Liver (tissue), 10 donors: ENCODE measurements at places on chromosomes 5 and 9. TPM values are rescaled to one million over a fixed set of nuclear protein-coding genes. Genes with fewer than 3 reads are reported as not detected.
A peak's percentile ranks its signal among the peaks of the same experiment; 100 is the strongest.

NUDT2 gene
- 9.2 TPM for total RNA-seq

GRCh38 chr9:131046093-131046380 lies 37.1 kb downstream of the LAMC3 start:
- no peak overlapping the region for H3K4me3 ChIP-seq
- H3K27me3 ChIP-seq = no peaks in the 10 kb centered on the region
- no peak for DNase-seq

- no peaks in the 10 kb centered on the region for H3K27me3 ChIP-seq
- DNase-seq = no peak
- no peaks in the 10 kb centered on the region for H3K4me1 ChIP-seq
- no peak overlapping the region for H3K27ac ChIP-seq
Observed at GRCh38 chr5:128156521-128156920, 73.0 kb downstream of the SLC12A2 start.

DNA sequence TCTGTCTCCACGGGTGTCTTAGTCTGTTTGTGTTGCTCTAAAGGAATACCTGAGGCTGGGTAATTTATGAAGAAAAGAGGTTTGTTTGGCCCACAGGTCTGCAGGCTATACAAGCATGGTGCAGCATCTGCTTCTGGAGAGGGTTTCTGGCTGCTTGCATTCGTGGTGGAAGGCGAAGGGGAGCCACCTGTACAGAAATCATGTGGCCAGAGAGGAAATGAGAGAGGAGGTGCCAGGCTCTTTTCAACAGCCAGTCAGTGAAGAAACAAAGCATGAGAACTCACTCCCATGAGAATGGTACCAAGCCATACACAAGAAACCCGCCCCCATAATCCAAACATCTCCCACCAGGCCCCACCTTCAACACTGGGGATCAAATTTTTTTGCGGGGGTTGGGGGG lies 53.4 kb downstream of the PFDN1 start:
- DNase-seq = no peak
- no peaks in the 10 kb centered on the region for H3K27me3 ChIP-seq
- H3K4me1 ChIP-seq = peaks cover 4% of the 10 kb centered on the region
- H3K27ac ChIP-seq = no peak overlapping the region
- H3K36me3 ChIP-seq = no peaks in the 10 kb centered on the region

ARHGEF37 gene
- total RNA-seq = 3.3 TPM

GRCh38 chr5:112973904-112974303 lies 2.7 kb upstream of the DCP2 start:
- H3K4me1 ChIP-seq = no peaks in the 10 kb centered on the region
- H3K36me3 ChIP-seq = no peaks in the 10 kb centered on the region
- no peak overlapping the region for H3K4me3 ChIP-seq
- H3K27ac ChIP-seq = no peak overlapping the region

DNA sequence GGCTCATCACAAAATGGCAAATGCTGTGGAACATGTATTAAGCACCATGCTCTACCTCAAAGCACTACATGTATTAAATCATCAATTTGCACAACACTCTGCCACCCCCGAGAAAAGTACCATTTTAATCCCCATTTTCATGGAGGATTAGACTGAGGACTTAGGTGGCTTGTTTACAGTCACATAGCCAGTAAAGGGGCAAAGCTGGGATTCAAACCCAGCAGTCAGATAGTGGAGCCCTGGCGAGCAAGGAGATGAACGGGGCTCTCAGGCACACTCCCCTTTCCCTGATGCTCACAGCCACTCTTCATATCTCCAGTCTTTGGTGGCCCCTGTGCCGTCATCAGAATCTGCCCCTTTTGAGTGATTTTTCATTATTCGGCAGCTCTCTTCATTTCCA lies 262.9 kb downstream of the DIRAS2 start:
- no peaks in the 10 kb centered on the region for H3K4me1 ChIP-seq
- no peak overlapping the region for H3K4me3 ChIP-seq
- no peak for DNase-seq
- H3K36me3 ChIP-seq = no peaks in the 10 kb centered on the region

DNA sequence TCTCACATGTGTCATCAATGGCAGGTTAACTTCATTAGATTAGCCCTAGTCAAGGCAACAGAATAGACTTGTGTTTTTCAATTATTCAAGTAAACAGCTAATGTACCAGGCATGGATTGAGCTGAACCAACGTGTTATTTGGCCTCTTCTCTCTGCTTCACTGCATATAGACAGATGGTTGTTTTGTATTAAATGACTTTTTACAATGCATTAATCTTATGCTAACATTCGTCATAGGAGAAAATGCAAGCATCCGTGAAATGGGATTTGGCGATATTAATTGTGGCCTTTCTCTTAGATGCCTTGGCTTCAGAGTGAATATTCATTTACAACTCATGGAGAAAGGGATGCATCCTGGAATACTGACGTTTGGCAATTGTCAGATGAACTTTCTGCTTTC lies 208.0 kb downstream of the KCTD16 start:
- no peak overlapping the region for H3K4me3 ChIP-seq
- H3K27me3 ChIP-seq = no peaks in the 10 kb centered on the region
- H3K4me1 ChIP-seq = no peaks in the 10 kb centered on the region
- H3K27ac ChIP-seq = no peak overlapping the region
- H3K36me3 ChIP-seq = no peaks in the 10 kb centered on the region

GLRA1 gene
- not detected for total RNA-seq

GPR21 gene
- total RNA-seq = 0.67 TPM

DNA sequence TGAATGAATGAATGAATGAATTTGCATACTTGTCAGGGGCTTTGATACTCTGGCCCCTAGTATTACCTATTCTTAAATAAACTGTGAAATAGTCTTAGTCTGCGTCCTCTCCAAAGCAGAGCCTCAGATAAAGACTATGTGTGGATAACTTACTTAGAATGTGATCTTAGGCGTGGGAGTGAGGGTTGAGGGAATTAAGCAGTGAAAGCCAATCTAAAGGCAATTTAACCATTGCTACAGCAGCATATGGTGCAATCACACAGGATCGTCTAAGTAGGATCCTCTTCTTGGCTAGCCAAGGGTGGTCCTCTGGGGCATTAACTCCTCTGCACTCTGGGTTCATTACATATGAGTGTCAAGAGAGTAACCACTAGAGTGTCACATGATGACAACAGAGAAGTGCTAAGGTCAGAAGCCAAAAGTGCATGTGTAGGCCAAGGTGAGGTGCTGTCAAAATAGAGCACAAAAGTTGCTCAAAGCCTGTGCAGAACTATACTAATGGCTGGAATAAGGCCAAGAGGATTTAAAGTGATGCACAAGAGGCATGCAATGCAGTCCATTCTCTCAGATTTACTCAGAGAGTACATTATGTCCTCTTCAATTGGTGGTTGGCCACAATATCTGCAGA lies 274.4 kb upstream of the SEMA6A start:
- no peak overlapping the region for H3K4me3 ChIP-seq
- DNase-seq = no peak
- no peaks in the 10 kb centered on the region for H3K36me3 ChIP-seq

- H3K4me1 ChIP-seq = peaks cover 7% of the 10 kb centered on the region
- no peak for DNase-seq
- no peaks in the 10 kb centered on the region for H3K27me3 ChIP-seq
- no peak overlapping the region for H3K4me3 ChIP-seq
- H3K36me3 ChIP-seq = peaks cover 36% of the 10 kb centered on the region
Observed at GRCh38 chr9:128163523-128164306, 3.6 kb downstream of the BBLN start.

DNA sequence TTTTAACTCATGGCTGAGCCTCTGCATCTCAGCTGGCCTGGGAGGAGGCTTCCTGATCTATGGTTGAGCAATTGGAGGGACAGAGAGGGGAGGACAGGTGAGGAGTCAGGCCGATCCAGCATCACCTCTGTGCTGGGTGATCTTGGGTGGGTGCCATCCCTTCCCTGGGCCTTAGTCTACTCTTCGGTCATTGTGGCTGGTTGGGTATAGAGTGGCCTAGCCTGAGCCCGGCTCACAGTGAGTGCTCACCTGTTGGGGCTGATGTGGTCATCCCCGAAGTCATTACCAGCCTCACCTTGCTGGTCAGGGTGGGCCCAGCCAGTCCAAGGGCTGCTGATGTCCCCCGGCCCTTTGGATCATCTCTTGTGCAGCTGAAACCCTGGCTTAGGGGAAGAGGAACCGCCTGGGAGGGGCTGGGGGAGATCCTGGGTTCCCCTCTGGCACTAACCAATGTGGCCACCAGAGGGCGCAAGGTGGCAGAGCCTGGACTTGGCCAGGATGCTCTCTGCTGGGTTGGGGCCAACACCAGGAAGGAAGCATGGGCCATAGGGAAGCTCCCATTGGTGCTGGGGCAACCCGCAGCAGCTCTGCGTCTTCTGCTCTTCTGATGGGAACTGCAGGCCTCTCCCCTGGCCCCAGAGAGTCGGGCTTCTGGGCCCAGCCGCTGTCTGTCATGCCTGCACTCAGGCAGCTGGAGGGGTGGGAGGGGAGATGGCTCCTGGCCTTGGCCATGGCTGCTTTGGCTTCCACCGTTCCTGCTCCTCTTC lies 17.3 kb upstream of the ODF2 start:
- no peaks in the 10 kb centered on the region for H3K27me3 ChIP-seq
- H3K4me3 ChIP-seq = no peak overlapping the region
- no peaks in the 10 kb centered on the region for H3K36me3 ChIP-seq
- peaks cover 2% of the 10 kb centered on the region for H3K4me1 ChIP-seq
- peak; percentile 89 for DNase-seq

- no peaks in the 10 kb centered on the region for H3K27me3 ChIP-seq
- no peaks in the 10 kb centered on the region for H3K36me3 ChIP-seq
- no peak for DNase-seq
Observed at GRCh38 chr5:14250748-14251701, 107.9 kb downstream of the TRIO start.

- H3K4me1 ChIP-seq = no peaks in the 10 kb centered on the region
- DNase-seq = no peak
- no peaks in the 10 kb centered on the region for H3K36me3 ChIP-seq
- no peak overlapping the region for H3K27ac ChIP-seq
- no peak overlapping the region for H3K4me3 ChIP-seq
Observed at GRCh38 chr9:115674091-115674490, 479.5 kb upstream of the PAPPA start.

- no peak for DNase-seq
- no peaks in the 10 kb centered on the region for H3K27me3 ChIP-seq
- no peak overlapping the region for H3K4me3 ChIP-seq
- H3K4me1 ChIP-seq = no peaks in the 10 kb centered on the region
Observed at GRCh38 chr5:163189023-163189553, 248.3 kb upstream of the CCNG1 start.

C6 gene
- 916 TPM for total RNA-seq

ZNF608 gene
- 7.6 TPM for total RNA-seq

DNA sequence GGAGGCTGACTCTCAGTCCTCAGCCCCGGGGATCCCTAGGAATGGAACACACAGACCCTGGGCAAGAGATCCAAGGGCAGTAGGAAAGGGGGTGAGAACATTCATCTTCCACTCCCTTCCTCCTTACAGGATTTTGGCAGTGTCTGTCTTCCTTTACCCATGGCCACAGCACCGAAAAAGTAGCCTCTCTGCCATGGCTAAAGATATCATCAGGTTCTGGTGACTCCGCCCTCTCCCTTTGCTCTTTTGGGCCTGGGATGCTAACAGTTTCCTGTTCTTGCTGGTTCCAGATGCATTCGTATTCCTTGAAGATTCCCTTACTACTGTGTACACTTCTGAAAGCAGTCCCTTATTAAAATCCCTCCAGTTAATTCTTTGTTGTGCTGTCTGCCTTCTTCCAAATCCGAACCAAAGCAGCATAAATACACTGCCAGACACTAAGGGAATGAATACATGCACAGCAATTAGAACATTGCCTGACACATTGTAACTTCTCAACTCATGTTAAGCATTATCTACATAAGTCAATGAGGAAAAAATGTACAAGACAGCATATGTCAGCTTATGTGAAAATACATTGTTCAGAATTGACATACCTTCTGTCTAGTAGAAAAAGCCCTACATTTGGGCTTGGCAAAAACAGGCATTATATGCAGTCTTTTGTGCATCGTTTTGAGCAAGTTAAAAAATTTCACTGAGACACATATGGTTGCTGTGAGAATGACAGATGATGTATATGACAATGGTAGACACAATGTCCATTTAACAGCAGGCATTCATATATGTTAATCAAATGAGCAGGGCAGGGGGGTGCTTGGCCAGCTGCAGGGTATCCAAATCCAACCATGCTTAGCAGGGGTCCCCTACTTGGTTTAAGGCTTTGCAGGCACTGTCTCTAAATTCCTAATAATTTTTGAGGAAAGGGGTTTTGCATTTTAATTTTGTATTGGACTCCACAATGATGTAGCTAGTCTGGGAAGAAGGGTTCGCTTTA lies 58.8 kb upstream of the RAI14 start:
- no peak overlapping the region for H3K4me3 ChIP-seq
- no peak for DNase-seq
- no peaks in the 10 kb centered on the region for H3K27me3 ChIP-seq
- H3K36me3 ChIP-seq = no peaks in the 10 kb centered on the region
- H3K4me1 ChIP-seq = no peaks in the 10 kb centered on the region
- no peak overlapping the region for H3K27ac ChIP-seq

DNA sequence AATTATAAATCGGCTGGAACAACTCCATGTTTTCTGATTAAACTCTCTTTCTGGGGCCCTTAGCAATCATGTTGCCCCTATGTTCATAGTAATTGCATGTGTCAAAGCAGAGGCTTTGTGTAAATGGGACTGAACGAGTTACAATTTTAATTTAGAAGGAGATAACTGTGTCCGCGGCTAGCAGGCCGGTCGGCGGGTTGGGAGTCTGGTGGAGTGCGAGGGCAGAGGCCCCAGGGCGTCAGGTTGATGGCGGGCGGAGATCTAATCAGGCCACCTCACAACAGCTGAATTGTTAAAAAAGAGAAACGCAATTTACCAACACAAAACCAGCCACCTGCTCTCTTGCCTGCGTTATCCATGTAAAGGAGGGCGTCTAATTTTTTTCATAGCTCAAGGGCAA lies 134.9 kb upstream of the LPCAT1 start:
- no peak overlapping the region for H3K4me3 ChIP-seq
- H3K4me1 ChIP-seq = no peaks in the 10 kb centered on the region
- H3K27me3 ChIP-seq = no peaks in the 10 kb centered on the region

DNA sequence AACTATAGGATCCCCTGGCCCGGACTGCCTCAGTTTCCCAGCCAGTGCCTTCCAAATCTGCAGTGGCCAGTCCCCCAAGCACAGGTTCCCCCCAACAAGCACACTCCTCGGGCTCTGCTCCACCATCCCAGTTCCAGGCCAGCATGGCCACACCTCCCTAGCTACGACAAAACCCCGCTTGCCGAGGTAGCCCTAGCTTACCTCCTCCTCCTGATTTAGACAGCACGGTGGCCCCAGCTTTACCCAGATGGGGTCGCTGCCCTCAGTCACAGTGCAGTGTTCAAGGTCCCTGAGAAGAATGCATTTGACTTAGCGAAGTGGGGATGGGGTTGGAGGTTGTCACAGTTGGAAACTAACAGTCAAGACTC lies 40.8 kb upstream of the GARNL3 start:
- H3K36me3 ChIP-seq = no peaks in the 10 kb centered on the region
- H3K4me1 ChIP-seq = peaks cover 8% of the 10 kb centered on the region
- no peak overlapping the region for H3K27ac ChIP-seq
- DNase-seq = no peak
- H3K27me3 ChIP-seq = no peaks in the 10 kb centered on the region
- H3K4me3 ChIP-seq = no peak overlapping the region

GRCh38 chr5:115522832-115523403 lies 21.7 kb downstream of the FEM1C start:
- H3K4me1 ChIP-seq = no peaks in the 10 kb centered on the region
- no peaks in the 10 kb centered on the region for H3K27me3 ChIP-seq
- no peak overlapping the region for H3K27ac ChIP-seq
- H3K36me3 ChIP-seq = peaks cover 15% of the 10 kb centered on the region
- no peak for DNase-seq
